ENCODE measurements at places on chromosomes 4 and X. TPM values are rescaled to one million over a fixed set of nuclear protein-coding genes. Genes with fewer than 3 reads are reported as not detected.

Gene UGT2B11
- not detected for total RNA-seq

Gene POU4F2
- total RNA-seq = not detected

Gene NDP
- total RNA-seq = 0.66 TPM

Gene TMEM35A
- total RNA-seq = 6.2 TPM

Gene FABP2
- not detected for total RNA-seq

Gene BST1
- 0.58 TPM for total RNA-seq

DNA sequence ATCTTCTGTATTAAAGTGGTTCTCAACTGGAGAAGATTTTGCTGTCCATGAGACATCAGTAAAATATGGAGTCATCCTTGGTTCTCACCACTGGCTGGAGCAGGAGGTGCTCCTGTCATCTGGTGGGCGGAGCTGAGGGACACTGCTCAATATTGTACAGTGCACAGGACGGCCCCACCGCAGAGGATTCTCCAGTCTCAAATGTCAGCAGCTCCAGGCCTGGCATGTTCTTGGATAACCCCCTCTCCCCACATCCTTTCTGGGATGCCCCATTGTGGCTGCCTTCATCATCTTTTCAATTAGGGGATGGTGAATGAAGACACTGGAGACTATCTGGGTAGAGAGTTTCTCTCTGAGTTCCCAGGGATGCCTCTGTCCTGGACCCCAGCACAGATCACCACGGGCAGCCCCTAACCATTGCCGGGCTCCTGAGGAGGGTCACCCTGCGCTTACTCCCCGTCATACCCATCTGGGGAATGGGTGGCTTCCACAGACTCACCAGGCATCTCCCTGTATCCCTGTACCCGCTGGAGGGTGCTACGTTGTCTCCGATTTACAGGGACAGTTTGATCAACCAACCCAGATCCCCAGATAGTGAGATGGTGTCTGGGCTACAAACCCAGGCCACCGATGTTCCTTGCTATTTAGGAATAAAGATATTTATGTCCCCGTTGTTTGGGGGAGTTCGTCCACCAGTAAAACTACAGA lies 21.9 kb upstream of the P2RY8 start:
- no peak overlapping the region for H3K4me3 ChIP-seq
- H3K36me3 ChIP-seq = no peaks in the 10 kb centered on the region
- no peaks in the 10 kb centered on the region for H3K4me1 ChIP-seq
- H3K27ac ChIP-seq = no peak overlapping the region

GRCh38 chr4:97394653-97395052 lies 748.6 kb downstream of the STPG2 start:
- H3K36me3 ChIP-seq = peaks cover 4% of the 10 kb centered on the region
- no peak for DNase-seq
- H3K4me3 ChIP-seq = no peak overlapping the region

GRCh38 chrX:10126044-10126443 lies 30.7 kb upstream of the CLCN4 start:
- no peak overlapping the region for H3K27ac ChIP-seq
- H3K36me3 ChIP-seq = peaks cover 49% of the 10 kb centered on the region
- no peaks in the 10 kb centered on the region for H3K27me3 ChIP-seq
- no peak for DNase-seq

DNA sequence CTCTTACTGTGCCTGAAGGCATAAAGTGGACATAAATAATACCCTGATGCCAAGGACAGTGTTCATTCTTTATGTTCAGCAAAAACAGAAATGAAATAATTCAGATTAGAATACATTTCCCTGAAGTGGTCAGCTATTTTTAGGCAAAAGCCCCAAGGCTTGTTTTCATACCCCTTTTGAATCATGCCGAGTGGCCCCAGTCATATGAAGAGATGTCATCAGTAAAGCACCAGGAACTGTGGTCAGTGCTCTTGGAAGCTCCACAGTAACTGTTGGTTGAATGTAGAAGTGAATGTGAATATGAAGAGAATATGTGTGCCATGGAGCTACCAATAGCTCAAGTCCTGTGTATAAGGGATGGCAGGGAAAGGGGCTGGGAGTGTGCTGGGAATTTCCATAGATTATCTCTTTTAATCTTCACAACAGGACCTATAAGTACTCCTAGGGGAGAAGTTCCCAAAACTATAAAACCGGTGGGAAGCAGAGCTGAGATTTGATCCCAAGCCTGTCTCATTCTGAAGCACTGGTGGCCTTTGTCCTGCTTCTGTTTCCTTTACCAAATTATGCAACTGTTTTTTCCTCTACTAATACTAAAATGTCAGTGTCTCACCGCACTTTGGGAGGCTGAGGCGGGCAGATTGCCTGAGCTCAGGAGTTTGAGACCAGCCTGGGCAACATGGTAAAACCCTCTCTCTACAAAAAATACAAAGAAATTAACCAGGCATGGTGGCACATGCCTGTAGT lies 52.6 kb downstream of the FNIP2 start:
- H3K4me3 ChIP-seq = no peak overlapping the region
- no peak for DNase-seq
- peaks cover 59% of the 10 kb centered on the region for H3K4me1 ChIP-seq
- H3K36me3 ChIP-seq = no peaks in the 10 kb centered on the region

DNA sequence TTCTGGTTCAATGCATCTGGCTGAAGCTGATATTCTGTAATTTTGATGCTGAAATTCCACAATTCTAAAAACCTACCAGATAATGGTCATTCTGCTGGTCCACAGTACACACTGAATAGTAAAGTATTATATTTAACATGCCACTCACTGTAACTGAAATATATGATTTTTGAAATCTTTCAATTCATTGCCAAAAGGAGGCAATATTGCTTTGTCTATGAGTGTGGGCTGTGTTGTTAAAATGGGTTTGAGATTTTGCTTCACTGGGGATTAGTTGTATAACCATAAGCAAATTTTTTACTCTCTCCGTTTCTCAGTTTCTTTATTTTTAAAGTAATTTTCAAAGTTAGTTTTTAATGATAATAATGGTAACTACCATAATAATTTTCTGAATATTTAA lies 1404.1 kb upstream of the IGFBP7 start:
- H3K27ac ChIP-seq = no peak overlapping the region
- peaks cover 25% of the 10 kb centered on the region for H3K4me1 ChIP-seq
- no peaks in the 10 kb centered on the region for H3K36me3 ChIP-seq
- H3K27me3 ChIP-seq = no peaks in the 10 kb centered on the region

GRCh38 chr4:123497340-123497739 lies 100.7 kb downstream of the SPRY1 start:
- H3K36me3 ChIP-seq = peaks cover 4% of the 10 kb centered on the region
- no peak overlapping the region for H3K4me3 ChIP-seq

DNA sequence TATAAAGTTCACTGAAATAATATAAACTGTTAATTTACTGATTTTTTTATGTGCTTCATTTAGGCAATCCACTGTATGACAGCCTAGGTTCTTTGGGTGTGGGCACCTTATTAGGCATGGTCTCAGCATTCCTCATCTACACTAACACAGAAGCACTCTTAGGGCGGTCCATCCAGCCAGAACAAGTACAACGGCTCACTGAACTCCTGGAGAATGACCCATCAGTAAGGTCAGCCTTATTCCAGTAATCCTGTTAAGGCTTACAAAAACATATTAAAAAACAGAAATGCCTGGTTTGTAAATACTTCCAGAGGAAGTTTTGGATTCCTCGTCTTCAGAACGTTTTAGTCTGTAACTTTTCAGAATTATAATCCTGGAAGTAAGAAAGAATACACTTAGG lies 80.1 kb downstream of the SLC30A9 start:
- no peak overlapping the region for H3K27ac ChIP-seq
- no peak for DNase-seq
- no peaks in the 10 kb centered on the region for H3K4me1 ChIP-seq
- peaks cover 17% of the 10 kb centered on the region for H3K36me3 ChIP-seq
- no peaks in the 10 kb centered on the region for H3K27me3 ChIP-seq
- no peak overlapping the region for H3K4me3 ChIP-seq

GRCh38 chrX:17033225-17033624 lies 86.8 kb downstream of the REPS2 start:
- H3K4me3 ChIP-seq = no peak overlapping the region
- peaks cover 20% of the 10 kb centered on the region for H3K4me1 ChIP-seq
- no peak for DNase-seq
- peaks cover 24% of the 10 kb centered on the region for H3K27me3 ChIP-seq
- no peaks in the 10 kb centered on the region for H3K36me3 ChIP-seq
